Stimulated activated CD4-positive, alpha-beta T cell treated with anti-CD3 and anti-CD28 coated beads, Interleukin-2, amount 100 ng/mL, for 4 hours (primary cell): ENCODE measurements at places on chromosomes 5 and 9.

DNA sequence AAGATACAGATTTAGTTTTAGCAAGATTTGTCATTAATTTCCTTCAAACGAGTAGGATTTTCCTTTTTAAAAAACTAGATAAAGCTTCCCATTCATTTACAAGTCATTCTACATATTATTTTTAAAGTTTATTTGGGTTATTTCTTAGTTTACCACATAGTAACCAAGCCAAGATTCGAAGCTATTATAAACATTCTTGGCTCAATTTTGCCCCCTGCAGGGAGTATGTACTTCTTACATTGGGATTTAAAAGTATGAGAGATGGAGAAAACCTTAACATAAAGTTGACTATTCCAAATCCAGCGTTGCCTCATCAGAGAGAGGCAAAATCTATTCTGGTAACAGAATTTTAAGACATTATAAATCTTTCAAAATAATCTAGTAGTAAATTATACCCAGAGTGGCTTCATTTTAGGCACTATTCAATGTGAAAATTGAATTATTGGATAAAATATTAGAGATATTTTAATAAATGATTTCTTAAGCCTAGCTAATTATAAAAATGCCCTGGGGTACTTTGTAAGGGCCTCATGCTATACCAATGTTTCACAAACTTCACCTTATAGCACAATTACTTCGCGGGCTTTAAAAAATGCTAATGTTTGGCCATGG, 39.1 kb downstream of the FBN2 start:
- DNase-seq = no peak

GRCh38 chr5:158951436-158952247, 148.1 kb downstream of the EBF1 start:
- no peak for DNase-seq

- DNase-seq = no peak
Observed at GRCh38 chr9:37997636-37998374, 71.2 kb downstream of the SHB start.

- no peak for DNase-seq
Observed at GRCh38 chr5:45697201-45697600, 1.0 kb upstream of the HCN1 start.

DNA sequence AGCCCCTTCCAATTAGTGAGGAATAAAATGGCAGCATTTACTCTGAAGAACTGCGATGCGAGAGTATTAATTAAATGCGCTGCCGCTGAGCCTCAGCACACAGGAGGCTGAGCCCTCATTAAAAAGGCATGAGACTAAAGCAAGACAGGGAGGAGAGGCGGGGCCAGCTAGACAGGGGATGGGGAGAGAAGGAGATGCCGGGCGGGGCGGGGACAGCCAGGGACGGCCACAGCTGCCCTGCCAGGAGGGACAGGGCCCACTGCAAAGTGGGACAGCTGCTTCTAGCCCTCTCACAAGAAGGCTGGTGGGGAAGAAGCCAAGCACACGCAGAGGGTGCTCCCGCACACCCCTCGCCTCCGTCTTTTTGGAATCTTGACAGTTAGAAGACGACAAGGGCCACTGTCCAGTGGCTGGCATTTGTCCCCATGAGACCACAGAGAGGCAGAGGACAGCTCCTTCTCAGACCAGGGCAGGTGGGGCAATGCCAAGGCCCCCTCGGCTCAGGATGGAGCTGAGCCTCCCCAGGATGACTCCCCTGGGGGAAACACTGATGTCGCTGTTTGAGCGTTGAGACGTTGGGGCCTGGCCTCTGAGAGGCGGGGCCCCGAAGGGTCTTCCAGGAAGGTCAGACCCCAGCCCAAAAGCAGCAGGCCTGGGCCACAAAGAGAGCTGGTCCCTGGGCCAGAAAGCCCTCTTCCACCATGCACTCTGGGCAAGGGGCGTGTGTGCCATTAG, 26.9 kb downstream of the ADAMTS2 start:
- no peak for DNase-seq

DNA sequence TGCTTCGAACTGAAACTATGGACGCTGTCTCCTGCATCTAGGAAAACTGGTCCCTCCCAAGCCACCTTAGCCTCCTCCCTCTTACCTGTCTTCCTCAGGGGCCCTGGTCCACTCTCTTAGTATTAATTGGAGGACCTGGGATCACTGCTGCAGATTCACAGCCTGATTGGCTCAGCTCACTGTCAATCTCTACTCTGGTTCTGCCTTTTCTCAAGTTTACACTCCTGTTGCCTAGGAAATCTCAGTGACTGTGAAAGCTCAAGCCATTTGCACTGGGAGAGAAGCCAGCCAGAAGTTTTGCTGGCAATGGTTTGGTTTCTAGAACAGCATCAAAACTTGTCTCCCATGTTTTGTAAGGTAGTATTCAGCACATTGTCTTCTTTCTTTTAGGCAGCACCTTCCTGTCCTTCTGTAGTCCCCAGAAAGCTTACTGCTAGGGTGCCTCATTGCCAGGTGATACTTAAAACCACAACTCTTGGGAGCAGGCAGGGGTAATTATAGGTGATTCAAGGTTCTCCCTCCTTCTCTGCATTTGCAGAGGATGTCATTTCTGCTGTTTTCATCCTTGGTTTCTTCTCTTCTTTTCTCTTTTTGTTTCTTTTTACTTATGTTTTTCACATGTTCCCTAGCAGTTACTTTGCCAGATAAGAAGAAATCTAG, at the start of gene CAPSL:
CAPSL (minus strand) TSS at position 55 of the 660 bp plus-strand sequence. CDS start 17,502 bp downstream, outside the sequence.
- DNase-seq = no peak

DNA sequence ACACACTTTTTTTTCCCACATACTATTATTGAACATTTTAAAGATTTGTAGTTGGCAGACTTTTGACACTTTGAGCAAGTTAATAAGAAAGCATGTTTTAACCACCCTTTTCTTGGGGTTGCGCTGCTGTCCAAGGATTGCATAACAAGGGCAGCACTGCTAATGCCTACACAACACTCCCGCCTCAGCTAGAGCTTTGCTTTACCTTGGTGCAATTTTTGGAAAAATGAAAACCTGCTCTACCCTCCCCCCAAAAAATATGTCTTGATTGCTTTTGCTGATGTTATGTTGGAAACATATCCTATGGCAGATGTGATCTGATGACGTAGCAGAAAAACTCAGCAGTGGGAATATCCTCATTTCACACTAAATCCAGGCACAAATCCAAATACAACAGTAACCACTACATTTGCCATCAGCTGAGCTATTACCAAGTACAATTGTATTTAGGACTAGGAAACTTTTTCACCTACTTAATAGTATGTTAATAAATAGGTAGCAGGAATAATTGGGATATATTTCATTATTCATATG, 51.5 kb downstream of the UBE2R2 start:
- DNase-seq = no peak
